ENCODE measurements at places on chromosomes 1 and 21.
A peak's percentile ranks its signal among the peaks of the same experiment; 100 is the strongest.

DNA sequence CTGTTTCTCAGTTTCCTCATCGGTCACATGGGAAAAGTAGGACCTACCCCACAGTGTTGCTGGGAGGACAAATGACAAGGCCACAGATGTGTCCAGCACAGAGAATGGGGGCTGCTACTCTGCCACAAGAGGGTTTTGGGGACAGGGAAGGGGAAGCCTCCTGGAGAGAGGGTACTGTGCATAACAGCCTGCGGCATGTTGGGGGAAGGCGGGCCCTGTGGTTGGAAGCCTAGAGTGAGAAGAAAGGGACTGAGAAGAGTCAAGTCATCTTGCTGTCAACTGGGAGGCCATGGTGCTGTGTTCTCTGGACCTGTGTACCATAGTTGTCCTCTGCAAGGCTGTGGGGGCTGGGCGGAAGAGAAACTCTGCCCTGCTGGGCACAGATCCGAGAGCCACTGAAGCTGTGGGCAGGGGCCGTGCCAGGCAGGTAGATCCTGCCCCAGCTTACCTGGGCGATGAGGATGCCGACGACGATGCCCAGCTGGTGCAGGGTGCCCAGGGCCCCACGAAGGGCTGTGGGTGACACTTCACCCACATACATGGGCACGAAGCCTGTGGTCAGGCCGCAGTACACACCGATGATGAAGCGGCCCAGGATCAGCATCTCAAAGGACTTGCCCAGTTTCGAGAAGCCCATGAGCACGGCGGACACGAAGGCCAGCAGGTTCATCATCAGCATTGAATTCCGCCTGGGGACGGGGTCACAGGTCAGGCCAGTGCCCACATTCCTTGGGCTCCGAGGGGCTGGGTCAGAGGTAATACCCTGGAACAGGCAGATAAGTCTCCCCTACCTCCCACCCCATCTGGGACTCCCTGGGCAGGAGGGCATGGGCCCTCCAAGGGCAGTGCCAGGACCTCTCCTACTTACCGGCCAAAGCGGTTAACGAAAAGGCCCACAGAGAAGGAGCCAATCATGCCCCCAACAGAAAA lies 28.2 kb downstream of the SLC2A1 start:
- no peak for DNase-seq

- no peak for DNase-seq
These were observed 137.3 kb upstream of the SPAG17 start for GRCh38 chr1:118322331-118322730.

- no peak for DNase-seq
These were observed 5.9 kb upstream of the NUF2 start for GRCh38 chr1:163315773-163316374.

DNA sequence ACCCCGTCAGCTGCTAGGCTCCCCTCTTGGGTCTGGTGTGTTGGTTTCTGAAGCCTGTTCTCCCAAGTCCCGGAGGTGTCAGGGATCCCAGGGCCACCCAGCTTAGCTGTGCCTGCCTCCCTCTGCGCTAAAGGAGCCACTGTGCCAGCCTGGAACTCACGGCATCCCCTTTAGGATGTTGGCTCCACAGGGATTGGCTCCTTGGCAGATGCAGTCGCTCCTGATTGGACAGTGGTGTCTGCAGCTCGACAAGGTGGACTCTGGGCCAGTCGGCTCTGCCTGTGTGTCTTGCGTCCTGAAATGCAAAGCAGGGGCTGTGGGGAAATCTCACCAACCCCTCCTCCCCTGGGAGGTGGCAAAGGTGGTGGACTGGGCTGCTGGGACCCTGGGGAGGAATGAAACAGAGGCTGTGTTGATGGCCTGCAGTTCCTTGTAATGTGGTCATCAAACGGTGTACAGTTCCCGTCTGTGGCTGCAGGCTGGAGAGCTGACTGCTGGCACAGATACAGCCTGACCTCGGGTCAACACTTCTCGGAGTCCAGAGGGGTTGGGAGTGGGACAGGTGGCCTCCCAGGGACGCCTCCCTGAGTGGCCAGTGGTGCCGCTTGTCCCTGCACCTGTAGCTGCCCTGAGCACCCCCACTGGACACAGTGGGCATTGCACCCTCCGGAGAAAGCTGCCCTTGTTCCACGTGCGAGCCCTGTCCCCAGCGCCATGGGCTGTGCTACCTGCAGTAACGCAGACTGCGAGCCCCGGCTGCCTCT lies 11.5 kb upstream of the KCNAB2 start:
- DNase-seq: no peak

DNA sequence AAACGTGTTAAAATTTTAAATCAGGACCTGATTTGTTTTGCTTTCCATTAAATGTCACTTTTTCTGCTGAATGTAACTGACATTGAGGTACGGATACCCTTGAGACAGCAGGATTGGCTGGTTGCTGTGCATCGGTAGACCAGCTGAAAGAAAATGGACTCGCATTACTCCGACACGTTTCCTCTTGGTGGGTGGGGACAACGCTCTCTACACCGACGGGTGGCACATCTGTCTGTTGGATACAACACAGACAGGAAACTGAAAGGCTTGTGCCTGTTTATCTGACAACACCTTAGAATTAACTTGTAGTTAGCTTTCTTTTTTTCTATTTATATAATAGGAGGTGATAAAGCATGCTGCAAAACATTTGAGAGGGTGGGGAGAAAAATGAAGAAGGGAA lies 19.4 kb downstream of the PRPF38A start:
- peak; percentile 56 for DNase-seq

DNA sequence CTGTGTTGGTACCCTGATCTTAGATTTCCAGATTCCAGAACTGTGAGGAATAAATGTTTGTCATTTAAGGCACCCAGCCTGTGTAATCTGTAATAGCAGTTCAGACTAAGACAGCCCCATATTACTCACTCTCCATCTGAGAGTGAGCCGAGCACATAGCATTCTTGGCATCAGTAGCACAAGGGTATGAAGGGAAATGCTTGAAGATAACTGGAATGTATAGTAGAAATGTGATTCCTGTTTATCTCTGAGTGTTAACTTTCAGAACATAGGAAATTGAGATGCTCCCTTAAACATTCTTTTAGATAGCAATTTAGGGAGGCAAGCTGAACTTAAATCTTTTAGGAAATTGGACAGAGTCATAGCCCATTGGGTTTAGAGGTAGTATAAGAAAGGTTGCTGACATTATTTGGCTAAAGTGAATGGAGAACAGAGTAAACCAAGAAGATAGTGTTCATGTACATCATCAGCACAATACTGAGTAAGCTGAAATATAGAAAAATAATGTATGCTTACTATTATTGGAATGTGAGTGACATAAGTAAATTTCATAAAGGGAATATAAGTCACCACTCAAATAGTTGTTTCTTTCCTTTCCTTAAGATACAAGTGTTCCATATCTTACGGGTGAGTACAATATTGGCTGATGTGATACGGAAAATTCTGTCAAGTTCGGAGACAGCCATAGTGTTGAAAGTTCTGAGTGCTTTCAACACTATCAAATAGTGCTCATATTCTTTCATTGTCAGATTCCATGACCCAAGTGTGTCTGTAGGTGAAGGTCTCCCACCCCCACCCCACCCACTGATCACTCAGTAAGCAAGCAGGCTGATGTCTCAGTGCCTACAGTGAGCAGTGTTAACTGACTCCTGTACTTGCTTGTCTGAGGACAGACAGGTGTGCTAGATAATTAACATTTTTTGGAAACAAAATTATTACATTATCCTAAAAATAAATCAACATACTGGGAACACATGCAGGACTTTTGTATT lies 73.7 kb downstream of the LRRC8D start:
- no peak for DNase-seq
